Memory B cell (primary cell): ENCODE measurements at places on chromosomes 6 and 20.

DNA sequence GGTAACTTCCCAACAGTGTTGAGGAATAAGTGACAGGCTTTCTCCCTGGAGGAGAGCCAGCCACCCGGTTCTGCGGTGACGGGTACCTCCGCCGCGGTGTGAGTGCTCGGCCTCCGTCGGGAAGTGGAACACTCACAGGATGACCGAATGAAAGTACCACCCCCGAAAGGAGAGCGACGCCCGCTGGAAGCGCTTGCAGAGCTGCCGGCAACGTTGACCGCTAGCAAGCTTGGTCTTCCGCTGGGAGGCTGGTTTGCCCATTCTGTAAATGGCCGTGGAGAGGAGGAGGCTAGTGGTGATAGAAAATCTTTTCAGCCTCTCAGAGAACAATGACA is 614 bp upstream of the TMEM242 start:
- DNase-seq: peak; percentile 35

DNA sequence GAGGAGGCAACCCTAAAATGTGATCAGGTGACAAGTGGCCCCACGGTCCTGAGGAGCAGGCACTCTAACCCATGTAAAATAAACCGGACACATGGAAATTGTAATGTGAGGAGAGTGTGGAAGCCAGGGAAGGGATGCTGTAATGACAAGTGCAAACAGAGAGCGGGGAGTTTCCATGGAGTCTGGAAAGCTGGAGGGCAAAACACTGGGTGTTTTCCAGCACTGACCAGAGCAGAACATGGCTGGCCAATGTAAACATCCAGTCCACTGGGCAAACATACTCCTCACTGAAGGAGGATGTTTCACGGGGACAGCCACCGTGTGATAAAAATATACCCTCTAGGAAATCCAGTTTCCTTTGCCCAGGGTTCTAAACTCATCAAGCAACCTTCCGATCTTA is 219.0 kb upstream of the JARID2 start:
- DNase-seq: no peak

GRCh38 chr6:161048641-161049040 is 57.1 kb downstream of the MAP3K4 start:
- DNase-seq: no peak

DNA sequence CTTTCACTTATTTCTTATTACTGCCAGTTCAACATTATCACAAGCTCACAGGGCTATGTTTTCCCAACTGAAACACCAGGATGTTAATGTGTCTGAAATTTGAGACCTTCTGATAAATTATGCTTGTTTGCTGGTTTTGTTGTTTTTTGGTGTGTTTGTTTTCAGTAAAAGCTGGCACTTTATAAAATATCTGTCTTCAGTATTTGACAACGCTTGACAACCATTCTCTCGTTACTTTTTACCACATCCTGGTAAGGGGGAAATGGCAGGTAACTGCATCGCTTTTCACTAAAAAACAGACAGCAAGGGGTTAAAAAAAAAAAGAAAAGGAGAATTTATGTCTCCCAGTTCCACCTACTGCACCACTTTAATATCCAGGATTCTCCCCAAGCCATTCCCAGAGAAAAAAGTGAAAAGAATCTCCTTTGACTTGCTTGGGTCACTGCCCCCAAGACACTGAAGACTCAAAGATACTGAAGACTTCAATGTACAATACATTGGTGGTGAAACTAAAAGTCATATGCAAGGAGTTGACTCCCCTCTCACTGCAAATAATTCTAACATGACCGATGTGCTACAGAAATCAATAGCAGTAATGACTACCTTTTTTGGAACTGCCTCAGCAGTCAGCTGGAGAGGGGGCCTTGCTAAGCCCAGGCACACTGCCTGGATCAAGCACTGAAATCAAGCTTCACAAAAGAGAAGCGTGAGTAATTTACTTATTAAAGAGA is 88.9 kb downstream of the HIVEP2 start:
- no peak for DNase-seq

- DNase-seq: no peak
These were observed 179.4 kb upstream of the PRND start for GRCh38 chr20:4542270-4542669.

GRCh38 chr20:50292591-50293283 is 102.1 kb downstream of the CEBPB start:
- DNase-seq: no peak

- no peak for DNase-seq
These were observed 67.8 kb upstream of the CITED2 start for GRCh38 chr6:139442188-139442671.

- DNase-seq: no peak
These were observed 42.8 kb downstream of the APCDD1L start for GRCh38 chr20:58472273-58473018.

- no peak for DNase-seq
These were observed 1.4 kb downstream of the PCED1A start for GRCh38 chr20:2838847-2839671.

DNA sequence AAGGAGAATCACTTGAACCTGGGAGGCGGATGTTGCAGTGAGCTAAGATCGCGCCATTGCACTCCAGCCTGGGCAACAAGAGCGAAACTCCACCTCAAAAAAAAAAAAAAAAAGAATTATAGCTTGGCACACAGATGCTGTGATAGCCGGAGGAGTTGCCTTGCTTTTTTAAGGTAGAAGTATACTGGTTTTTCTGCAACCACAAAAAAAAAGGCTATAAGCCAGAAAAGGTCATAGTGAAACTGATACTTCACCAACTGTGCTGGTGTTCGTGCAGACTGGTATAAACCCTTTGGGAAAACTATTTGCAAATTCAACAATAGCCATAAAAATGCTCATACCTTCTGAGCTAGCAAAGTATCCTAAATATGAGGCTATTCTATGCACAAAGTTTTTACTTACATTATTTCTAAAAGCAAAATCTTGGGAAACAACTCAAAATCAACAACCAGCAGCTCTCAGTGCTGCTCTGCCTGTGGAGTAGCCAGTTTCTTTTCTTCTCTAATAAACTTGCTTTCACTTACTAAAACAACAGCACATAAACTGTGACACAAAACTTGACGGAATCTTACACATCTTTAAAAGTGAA is 44.0 kb downstream of the B4GALT5 start:
- DNase-seq: peak; percentile 7

DNA sequence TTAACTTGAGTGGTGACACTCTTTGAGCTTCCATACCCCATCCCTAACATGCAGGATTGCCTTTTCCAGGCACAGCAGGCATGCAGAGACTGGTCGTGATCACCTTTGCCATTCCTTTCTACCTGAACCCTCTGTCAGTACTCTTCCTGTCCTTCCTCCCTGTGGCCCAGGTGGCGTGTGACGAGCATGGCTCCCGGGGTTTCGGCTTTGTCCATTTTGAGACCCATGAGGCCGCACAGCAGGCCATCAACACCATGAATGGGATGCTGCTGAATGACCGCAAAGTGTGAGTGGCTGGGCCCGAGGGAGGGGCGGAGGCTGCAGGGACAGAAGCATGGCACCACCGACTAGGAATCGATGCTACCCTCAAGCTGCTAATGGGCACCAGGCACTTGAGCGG is 6.7 kb downstream of the PABPC1L start:
- DNase-seq: no peak

- DNase-seq: no peak
These were observed 7.3 kb upstream of the TENT5A start for GRCh38 chr6:81759782-81760181.

- DNase-seq: no peak
These were observed 382.4 kb upstream of the CDH4 start for GRCh38 chr20:60869625-60870024.

DNA sequence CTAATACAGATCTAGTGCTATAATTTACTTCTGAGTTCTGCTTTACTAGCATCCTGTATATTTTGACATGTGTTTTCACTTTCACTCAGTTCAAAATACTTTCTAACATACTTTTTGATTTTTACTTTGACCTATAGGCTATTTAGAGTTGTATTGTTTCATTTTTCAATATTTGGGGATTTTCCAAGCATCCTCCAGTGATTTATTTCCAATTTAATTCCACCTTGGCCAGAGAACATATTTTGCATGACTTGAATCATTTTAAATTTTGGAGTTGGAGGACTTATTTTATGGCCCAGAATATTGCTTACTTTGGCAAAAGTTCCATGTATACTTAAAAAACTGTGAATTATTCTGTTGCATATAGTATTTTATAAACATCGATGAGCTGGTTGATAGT is 1215.6 kb upstream of the MAP3K7 start:
- no peak for DNase-seq

- no peak for DNase-seq
These were observed 144.9 kb upstream of the THBS2 start for GRCh38 chr6:169398342-169399105.

GRCh38 chr20:46286382-46286781 is 21.9 kb downstream of the CDH22 start:
- no peak for DNase-seq

- DNase-seq: no peak
These were observed 59.1 kb upstream of the SUPT3H start for GRCh38 chr6:45436544-45437438.

DNA sequence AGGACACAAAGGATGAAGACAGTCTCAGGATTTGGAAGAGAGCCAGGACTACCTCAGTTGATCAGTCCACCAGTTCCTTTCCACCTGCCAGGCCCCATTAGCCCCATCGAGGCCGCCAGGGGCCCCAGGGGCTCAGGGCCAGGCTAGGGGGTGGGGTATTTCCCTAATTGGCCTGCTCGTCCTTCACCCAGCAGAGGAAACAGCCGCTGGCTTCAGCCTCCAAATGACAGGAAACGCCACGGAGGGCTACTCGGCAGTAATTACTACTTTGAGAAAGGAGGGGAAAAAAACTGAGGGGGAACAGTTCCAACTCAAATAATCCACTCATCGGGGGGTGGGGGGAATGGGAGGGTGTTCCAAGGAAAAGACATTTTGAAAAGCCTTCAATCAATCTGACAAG is 42.7 kb downstream of the MAFB start:
- no peak for DNase-seq

DNA sequence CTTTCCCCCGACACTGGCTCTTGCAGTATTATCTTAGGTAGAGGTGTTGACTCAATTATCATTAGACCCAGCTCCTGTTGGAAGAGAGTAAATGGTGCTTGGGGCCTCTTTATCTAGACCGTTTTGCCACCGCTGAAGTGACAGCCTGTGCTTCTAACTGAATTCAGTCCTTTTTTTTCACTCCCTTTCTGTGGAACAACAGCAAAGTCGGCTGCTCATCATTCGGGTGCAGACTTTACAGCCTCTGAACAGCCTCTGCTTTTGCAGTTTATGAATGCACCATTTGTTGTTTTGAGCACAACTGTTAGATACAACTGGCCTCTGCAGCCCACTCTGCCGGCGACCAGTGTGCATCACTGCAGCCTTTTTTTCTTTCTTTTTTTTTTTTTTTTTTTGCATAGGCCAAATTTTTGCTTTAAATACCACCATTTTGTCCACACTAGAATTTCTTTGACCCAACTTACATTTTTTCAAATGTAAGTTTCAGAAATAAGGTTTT is 35.8 kb downstream of the RREB1 start:
- no peak for DNase-seq

- peak; percentile 26 for DNase-seq
These were observed 26.8 kb upstream of the SLC9A8 start for GRCh38 chr20:49785852-49786175.

GRCh38 chr6:15257357-15258132 is 11.7 kb downstream of the JARID2 start:
- DNase-seq: no peak

- DNase-seq: no peak
These were observed 98.5 kb downstream of the PHACTR1 start for GRCh38 chr6:12815089-12815488.

- peak; percentile 54 for DNase-seq
These were observed 109.6 kb downstream of the RTN4IP1 start for GRCh38 chr6:106519460-106520394.

GRCh38 chr6:150617496-150618460 is 18.1 kb downstream of the PLEKHG1 start:
- no peak for DNase-seq

GRCh38 chr20:9488063-9488462 is 26.3 kb upstream of the LAMP5 start:
- no peak for DNase-seq

DNA sequence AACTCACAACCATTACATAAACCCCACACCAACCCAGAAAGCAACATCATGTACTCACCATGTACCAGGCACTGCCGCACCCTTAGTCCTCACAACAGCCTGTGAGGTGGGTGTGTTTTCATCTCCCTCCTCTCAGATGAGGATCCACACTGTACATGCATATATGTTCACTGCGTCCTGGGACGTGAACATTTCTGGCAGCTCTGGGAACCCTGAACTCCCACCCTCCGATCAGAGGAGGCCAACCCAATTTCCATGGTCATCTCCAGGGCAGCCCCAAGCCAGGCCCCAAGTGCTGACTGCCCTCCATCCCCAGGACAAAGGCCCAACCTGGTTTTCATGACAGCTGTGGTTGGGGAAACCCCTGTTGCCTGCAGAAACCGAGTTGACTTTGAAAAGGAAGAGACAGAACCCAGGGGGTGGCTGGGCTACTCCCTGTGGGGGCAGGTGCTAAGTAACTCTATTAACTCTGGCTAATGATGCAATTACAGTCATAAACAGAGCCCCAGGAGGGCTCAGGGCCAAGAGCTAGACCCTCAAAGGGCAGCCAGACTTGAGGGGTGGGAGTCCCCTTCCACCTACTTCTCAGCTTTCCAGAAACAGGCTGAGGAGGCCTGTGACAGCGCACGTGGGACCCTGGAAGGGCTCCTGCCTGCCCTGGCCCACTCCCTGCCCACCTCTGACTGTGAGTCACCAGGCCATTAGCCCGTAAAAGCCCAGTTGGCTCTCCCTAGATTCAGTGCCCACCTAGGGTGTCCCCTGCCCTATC is 2.6 kb downstream of the TFEB start:
- DNase-seq: peak; percentile 78

DNA sequence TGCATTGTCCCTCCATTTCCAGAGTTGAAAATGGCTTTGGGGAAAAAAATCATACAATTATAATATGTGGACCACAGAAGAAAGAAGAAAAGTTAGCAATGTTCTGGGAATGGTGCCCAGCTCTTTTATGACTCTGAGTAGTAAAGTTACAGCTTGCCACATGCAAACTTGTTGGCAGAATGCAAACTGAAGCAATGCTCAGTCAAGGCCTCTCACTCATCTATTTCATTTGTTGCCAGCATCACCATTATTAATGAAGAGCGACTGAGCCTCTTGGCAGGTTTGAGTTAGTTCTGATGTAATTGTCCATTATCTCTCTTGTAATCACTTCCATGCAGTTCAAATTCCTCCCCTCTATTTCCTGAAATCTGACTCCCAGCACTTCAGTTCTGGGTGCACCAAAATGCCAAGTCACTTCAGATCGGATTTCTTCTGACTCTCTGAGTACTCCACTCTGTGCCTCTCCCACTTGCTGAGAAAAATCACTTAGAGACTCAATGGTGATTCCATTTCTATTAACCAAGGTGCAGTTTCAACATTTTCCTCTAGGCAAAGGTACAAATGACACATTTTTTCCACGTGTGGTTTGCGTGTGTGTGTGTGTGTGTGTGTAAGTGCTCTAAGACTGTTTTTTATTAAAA is 154.4 kb upstream of the STMND1 start:
- DNase-seq: no peak

GRCh38 chr6:157217198-157217893 is 106.0 kb downstream of the TMEM242 start:
- no peak for DNase-seq

GRCh38 chr20:46850416-46850815 is 44.2 kb upstream of the EYA2 start:
- no peak for DNase-seq
